ENCODE measurements at places on chromosomes 3 and 15. TPM values are rescaled to one million over a fixed set of nuclear protein-coding genes. Genes with fewer than 3 reads are reported as not detected.

REC114 gene
- not detected for total RNA-seq

CFAP161 gene
- total RNA-seq: 0.32 TPM

CPLX3 gene
- not detected for total RNA-seq

PRSS50 gene
- not detected for total RNA-seq

MELTF gene
- 1.5 TPM for total RNA-seq

SHF gene
- total RNA-seq: 2.1 TPM

GOLGA8T gene
- not detected for total RNA-seq

CHRM5 gene
- total RNA-seq: not detected

GRCh38 chr3:5181469-5182141, 5.9 kb upstream of the EDEM1 start:
- H3K27me3 ChIP-seq: peaks cover 3% of the 10 kb centered on the region
- DNase-seq: no peak
- no peak overlapping the region for H3K4me3 ChIP-seq
- no peak overlapping the region for H3K27ac ChIP-seq
- peaks cover 9% of the 10 kb centered on the region for H3K4me1 ChIP-seq
- H3K36me3 ChIP-seq: peaks cover 10% of the 10 kb centered on the region

DNA sequence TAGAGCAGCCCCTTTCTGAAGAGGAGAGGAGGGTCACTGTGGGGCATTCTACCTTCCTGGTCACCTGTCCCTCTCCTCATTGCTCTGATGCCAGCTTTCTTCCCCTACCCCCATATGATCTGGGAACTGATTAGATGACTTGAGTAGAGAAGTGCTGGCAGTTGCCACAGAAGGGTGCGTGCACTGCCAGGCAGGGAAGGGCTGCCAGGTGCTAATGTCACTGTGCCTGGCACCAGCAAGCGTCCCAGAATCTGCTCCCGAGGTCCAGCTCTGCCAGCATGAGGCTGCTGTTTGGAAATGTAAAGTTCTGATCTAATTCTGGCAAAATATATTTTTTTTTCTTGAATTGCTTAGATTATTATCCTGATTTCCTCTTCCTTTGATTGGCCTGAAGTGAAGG, 52.8 kb downstream of the PPM1L start:
- no peaks in the 10 kb centered on the region for H3K36me3 ChIP-seq
- no peak for DNase-seq
- H3K27ac ChIP-seq: no peak overlapping the region
- no peaks in the 10 kb centered on the region for H3K27me3 ChIP-seq
- H3K4me1 ChIP-seq: no peaks in the 10 kb centered on the region

- H3K27me3 ChIP-seq: no peaks in the 10 kb centered on the region
- peaks cover 14% of the 10 kb centered on the region for H3K4me1 ChIP-seq
- no peak for DNase-seq
- no peaks in the 10 kb centered on the region for H3K36me3 ChIP-seq
- H3K4me3 ChIP-seq: no peak overlapping the region
- no peak overlapping the region for H3K27ac ChIP-seq
These were observed 78.0 kb upstream of the RARB start for GRCh38 chr3:25349828-25350724.

- H3K4me3 ChIP-seq: no peak overlapping the region
- no peak for DNase-seq
- H3K4me1 ChIP-seq: peaks cover 49% of the 10 kb centered on the region
- peak overlapping the region; percentile 76 for H3K27ac ChIP-seq
- peaks cover 11% of the 10 kb centered on the region for H3K27me3 ChIP-seq
- peaks cover 45% of the 10 kb centered on the region for H3K36me3 ChIP-seq
These were observed 60.4 kb downstream of the MLH1 start for GRCh38 chr3:37053753-37054152.

- H3K36me3 ChIP-seq: no peaks in the 10 kb centered on the region
- peaks cover 34% of the 10 kb centered on the region for H3K4me1 ChIP-seq
These were observed 8.9 kb upstream of the TKT start for GRCh38 chr3:53264718-53265117.

DNA sequence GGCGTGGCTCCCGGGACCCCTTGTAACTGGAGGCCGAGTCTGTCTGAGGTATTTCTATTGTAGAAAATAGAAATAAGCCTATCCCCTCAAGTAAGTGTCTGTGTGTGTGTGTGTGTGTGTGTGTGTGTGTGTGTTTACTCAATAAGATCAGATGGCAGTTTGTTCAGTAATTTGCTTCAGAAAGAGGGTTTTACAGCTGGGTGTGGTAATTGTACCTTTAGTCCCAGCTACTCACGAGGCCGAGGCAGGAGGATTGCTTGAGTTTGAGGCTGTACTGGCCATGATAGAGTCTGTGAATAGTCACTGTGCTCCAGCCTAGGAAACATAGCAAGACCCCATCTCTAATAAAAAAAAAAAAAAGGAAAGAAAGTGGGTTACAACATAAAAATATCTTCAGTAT, 8.7 kb downstream of the SPINT1 start:
- no peak for DNase-seq
- peaks cover 20% of the 10 kb centered on the region for H3K27me3 ChIP-seq
- no peak overlapping the region for H3K4me3 ChIP-seq
- H3K27ac ChIP-seq: no peak overlapping the region

DNA sequence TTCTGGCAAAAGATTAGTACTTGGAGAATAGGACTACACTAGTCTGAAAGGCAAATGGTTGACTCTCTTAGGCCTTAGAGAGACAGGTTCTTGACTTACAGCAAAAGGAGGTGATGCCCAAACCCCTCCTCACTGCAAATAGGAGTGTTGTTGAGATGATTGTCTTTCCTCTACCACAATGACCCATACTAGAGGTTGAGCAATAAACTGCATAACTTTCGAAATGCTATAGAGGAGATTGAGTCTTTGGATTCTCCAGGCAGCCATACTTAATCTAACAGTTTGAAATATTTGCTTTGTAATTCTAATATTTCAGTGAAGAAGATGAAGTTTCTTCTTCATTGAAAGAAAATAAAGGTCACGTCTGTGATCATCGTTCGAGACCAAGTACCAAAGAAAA, 498.5 kb upstream of the GBE1 start:
- no peaks in the 10 kb centered on the region for H3K36me3 ChIP-seq
- no peak overlapping the region for H3K4me3 ChIP-seq
- H3K27me3 ChIP-seq: no peaks in the 10 kb centered on the region
- no peak for DNase-seq
- H3K27ac ChIP-seq: no peak overlapping the region
- no peaks in the 10 kb centered on the region for H3K4me1 ChIP-seq

- DNase-seq: no peak
- H3K27ac ChIP-seq: no peak overlapping the region
- no peak overlapping the region for H3K4me3 ChIP-seq
- 0 out of 2 replicates have a peak, but pooled peaks cover 5% of the 10 kb centered on the region for H3K36me3 ChIP-seq
- H3K27me3 ChIP-seq: no peaks in the 10 kb centered on the region
- H3K4me1 ChIP-seq: peaks cover 9% of the 10 kb centered on the region
These were observed 12.4 kb downstream of the RTF1 start for GRCh38 chr15:41429003-41429890.

DNA sequence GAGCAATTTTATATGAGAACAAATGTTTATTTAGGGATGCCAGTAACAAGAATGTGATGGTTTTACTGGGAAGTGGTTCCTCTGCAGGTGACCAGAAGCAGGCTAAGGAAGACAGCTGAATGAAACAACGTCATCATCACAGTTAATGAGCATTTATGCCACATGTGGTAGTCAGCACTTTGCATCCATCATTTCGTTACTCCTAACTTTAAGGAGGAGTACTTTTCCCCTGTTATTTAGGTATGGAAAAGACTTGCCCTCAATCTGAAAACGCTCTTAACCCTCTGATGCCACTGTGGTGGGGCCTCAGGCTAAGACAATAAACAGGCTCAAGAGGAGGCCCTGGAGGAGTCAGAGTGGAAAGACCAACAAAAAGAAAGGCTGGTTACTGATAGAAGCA, 31.2 kb downstream of the INTS14 start:
- peak overlapping the region; percentile 86 for H3K27ac ChIP-seq
- H3K36me3 ChIP-seq: peaks cover 57% of the 10 kb centered on the region
- H3K4me3 ChIP-seq: peak overlapping the region; percentile 39
- DNase-seq: no peak
- no peaks in the 10 kb centered on the region for H3K27me3 ChIP-seq

DNA sequence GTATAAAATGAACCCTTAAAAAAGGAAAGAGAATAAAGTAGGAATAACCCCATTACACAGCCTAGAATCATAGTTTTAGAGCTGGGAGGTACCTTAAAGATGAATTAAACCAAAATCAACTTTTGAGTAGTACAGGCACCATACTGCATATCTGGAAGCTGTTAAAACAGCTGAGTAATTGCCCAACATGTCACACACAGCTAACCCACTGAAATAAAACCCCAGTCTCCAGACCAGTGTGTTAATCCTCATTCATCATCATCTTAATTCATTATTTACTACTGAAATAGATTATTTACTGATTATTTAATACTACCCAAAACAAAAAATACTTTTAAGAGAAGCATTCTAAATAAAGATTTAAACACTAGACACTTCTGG, 52.8 kb downstream of the GPR160 start:
- H3K36me3 ChIP-seq: peaks cover 23% of the 10 kb centered on the region
- H3K27ac ChIP-seq: no peak overlapping the region
- no peaks in the 10 kb centered on the region for H3K27me3 ChIP-seq
- H3K4me1 ChIP-seq: no peaks in the 10 kb centered on the region
- DNase-seq: no peak

DNA sequence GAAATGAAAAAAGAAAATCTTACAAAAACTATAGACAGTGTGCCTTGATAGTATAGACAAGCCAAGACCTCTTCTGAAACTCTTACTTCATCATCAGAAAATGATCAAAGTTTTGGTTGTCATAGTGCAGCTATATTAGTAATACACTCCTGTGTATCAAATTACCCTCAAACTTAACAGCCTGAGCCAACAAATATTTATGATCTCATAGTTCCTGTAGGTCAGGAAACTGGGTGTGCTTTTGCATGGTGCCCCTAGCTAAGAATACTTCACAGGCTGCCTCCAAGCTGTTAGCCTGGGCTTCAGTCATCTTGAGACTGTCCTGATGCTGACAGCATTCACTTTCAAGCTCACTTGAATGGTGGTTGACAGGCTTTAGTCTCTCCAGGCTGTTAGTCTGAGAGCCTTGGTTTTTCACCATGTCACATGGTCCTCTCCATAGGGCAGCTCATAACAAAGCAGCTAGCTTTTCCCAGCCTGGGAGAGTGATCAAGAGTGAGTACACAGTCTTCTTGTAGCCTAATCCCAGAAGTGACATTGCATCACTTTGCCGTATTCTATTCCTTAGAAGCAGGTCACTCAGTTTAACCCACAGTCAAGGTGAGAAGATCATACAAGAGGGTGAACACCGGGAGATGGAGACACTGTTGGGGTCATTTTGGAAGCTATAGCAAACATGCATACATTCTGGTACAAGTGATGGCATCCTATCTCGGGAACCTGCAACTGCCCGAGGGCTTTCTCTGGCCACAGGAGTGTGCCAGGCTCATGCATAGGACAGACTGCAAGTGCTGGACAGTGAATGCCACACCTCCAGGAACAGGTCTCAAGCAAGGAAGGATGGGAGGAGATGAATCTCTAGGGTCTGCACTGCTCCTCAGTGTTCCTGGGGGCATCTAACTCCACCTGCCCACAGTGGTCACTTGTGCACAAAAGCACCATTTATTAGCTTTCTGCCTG, 173.4 kb upstream of the CADPS start:
- H3K27ac ChIP-seq: no peak overlapping the region
- H3K36me3 ChIP-seq: no peaks in the 10 kb centered on the region
- no peak for DNase-seq
- no peaks in the 10 kb centered on the region for H3K4me1 ChIP-seq
- no peak overlapping the region for H3K4me3 ChIP-seq

GRCh38 chr3:105758451-105758850, 110.4 kb downstream of the CBLB start:
- H3K27me3 ChIP-seq: peaks cover 2% of the 10 kb centered on the region
- H3K36me3 ChIP-seq: peaks cover 29% of the 10 kb centered on the region
- H3K4me3 ChIP-seq: no peak overlapping the region
- no peak overlapping the region for H3K27ac ChIP-seq

- peaks cover 40% of the 10 kb centered on the region for H3K4me1 ChIP-seq
- no peak for DNase-seq
- H3K4me3 ChIP-seq: no peak overlapping the region
These were observed 172.0 kb downstream of the XXYLT1 start for GRCh38 chr3:195098741-195099525.

DNA sequence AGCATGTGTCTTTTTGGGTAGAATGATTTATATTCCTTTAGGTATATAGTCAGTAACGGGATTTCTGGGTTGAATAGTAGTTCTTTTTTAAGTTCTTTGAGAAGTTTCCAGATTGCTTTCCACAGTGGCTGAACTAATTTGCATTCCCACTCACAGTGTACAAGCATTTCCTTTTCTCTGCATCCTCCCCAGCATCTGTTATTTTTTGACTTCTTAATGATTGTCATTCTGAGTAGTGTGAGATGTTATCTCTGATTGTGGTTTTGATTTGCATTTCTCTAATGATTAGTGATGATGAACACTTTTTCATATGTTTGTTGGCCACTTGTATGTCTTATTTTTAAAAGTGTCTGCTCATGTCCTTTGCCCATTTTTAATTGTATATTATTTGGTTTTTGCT, 337.6 kb downstream of the EFHB start:
- H3K4me1 ChIP-seq: no peaks in the 10 kb centered on the region
- H3K36me3 ChIP-seq: peaks cover 4% of the 10 kb centered on the region
- no peak for DNase-seq
- H3K4me3 ChIP-seq: no peak overlapping the region
- no peak overlapping the region for H3K27ac ChIP-seq
- H3K27me3 ChIP-seq: no peaks in the 10 kb centered on the region

DNA sequence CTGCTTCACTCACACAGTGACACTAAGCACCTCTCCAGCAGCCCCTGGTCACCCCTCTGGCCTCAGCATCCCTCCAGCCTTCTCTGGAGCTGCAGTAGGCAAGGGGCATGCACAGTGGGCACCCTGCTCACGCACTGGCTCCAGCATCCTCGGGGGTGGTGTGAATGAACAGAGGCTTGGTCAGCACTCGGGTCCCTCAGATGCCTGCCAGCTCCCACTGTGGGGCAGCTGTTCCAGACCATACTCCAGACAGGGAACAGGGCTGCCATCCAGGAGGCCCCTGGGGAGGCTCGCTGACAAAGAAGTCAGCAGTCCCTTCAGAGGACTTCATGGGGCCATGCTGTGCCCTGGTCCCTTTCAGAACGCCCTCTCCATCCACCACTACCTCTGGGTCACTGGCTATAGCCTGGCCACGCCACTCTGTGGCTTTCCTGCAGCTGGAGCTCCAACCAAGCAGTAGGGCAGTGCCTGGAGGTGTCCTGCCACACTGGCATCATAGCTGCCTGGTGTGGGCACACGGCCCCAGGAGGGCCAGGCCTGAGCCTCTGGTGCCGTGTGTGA, 26.3 kb downstream of the ALS2CL start:
- H3K36me3 ChIP-seq: no peaks in the 10 kb centered on the region
- H3K4me3 ChIP-seq: no peak overlapping the region
- H3K27me3 ChIP-seq: peaks cover 56% of the 10 kb centered on the region
- peaks cover 16% of the 10 kb centered on the region for H3K4me1 ChIP-seq
- no peak overlapping the region for H3K27ac ChIP-seq

GRCh38 chr3:57434041-57434440, 110.1 kb downstream of the DNAH12 start:
- H3K4me1 ChIP-seq: no peaks in the 10 kb centered on the region
- H3K27ac ChIP-seq: no peak overlapping the region
- peaks cover 13% of the 10 kb centered on the region for H3K27me3 ChIP-seq
- DNase-seq: peak; percentile 53
- no peaks in the 10 kb centered on the region for H3K36me3 ChIP-seq
- H3K4me3 ChIP-seq: no peak overlapping the region

- no peak overlapping the region for H3K27ac ChIP-seq
- no peaks in the 10 kb centered on the region for H3K36me3 ChIP-seq
- no peaks in the 10 kb centered on the region for H3K27me3 ChIP-seq
- peak; percentile 31 for DNase-seq
These were observed 244.7 kb upstream of the ST8SIA2 start for GRCh38 chr15:92149029-92149428.

- no peaks in the 10 kb centered on the region for H3K4me1 ChIP-seq
- no peak for DNase-seq
- H3K27me3 ChIP-seq: no peaks in the 10 kb centered on the region
- no peak overlapping the region for H3K27ac ChIP-seq
- no peak overlapping the region for H3K4me3 ChIP-seq
These were observed 236.7 kb downstream of the ADAMTSL3 start for GRCh38 chr15:83890587-83890986.
